Stimulated activated CD8-positive, alpha-beta memory T cell treated with anti-CD3 and anti-CD28 coated beads, Interleukin-7, amount 100 ng/mL, for 1 hour (primary cell): ENCODE measurements at places on chromosomes 11 and 22.
A peak's percentile ranks its signal among the peaks of the same experiment; 100 is the strongest.

- no peak for DNase-seq
These were observed 8.5 kb downstream of the ADORA2A start for GRCh38 chr22:24435861-24436371.

GRCh38 chr11:111954154-111954553, 17.0 kb downstream of the DIXDC1 start:
- no peak for DNase-seq

DNA sequence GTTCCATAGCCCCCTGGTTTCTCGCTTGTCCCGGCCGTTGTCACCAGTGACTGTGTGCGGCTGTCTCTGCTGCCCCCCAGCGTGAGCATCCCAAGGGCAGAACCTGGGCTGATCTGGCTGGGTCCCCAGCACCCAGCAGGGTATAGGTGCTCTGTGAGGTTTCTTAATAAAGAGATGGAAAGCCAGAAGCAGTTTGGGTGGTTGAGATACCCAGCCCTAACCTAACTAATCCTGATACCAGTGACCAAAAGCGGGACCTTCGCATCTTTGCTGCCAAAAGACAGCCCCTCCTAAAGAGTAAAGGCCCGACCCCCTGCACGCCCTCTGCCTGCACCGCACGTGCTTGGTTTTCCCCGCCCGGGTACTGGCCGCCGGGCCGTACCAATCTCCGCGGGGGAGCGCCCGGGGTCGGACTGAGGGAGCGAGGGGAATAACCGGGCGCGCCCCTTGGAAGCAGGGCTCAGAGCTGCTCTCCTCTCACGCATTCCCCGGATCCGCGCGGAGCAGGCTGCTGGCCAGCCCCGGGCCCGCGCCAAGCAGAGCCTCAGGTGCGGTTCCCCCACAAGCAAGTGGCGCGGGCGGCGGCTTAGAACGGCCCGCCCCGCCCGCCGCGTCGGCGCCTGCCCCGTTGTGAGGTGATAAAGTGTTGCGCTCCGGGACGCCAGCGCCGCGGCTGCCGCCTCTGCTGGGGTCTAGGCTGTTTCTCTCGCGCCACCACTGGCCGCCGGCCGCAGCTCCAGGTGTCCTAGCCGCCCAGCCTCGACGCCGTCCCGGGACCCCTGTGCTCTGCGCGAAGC, at the start of gene DGAT2:
DGAT2 (plus strand) TSS at position 667 of the 797 bp plus-strand sequence. CDS start 214 bp downstream, outside the sequence.
- DNase-seq = peak; percentile 42

DNA sequence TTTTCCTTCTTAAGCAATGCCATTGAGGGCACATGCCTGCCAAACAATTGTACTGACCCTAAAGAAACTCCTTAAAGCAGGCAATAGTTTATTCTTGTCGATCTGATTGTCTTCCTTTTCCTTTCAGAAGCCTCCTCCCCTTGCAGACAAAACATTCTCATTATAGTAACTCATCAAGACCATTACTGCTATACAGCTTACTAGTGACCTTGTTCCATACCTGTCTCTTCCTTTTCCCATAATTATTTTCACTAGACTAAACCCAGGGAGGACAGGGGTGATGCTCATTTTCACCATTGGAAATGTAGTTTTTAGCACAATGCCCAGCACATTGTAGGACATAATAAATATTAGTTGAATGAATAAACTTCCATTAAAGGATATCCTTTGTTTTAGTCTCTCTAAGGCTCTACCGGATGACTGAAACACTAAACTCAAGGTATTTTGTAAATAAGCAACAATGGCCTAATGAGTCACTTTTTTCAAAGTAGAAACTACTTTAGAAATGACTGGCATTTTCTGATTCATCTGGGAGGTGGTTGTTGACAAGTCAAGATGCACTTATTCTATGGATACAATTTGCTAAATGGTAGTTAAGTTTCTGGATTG, 9.3 kb upstream of the MSANTD4 start:
- DNase-seq = no peak

GRCh38 chr22:23513133-23513532, 67.0 kb downstream of the IGLL1 start:
- no peak for DNase-seq

GRCh38 chr11:34495724-34496377, 17.7 kb downstream of the ELF5 start:
- no peak for DNase-seq

- no peak for DNase-seq
These were observed 5.1 kb downstream of the INSC start for GRCh38 chr11:15119826-15120225.

- DNase-seq = no peak
These were observed 5.6 kb downstream of the VWA5A start for GRCh38 chr11:124120891-124121290.

DNA sequence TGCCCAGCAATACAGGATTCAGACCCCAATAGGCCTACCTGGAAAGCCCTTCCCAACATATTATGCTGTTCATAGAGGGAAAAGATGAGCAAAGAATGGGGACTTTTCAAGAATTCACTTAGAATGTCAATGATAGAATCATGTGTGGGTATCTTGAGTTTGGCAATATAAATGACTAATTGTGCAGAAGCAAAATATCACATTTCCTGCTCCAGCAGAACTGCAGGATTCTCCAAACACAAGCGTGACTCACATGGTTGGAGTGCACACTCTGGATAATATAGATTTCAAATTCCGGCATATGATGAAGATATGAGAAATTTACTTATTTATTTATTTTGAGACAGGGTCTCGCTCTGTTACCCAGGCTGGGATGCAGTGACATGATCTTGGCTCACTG, 12.5 kb upstream of the APOL5 start:
- DNase-seq = no peak

DNA sequence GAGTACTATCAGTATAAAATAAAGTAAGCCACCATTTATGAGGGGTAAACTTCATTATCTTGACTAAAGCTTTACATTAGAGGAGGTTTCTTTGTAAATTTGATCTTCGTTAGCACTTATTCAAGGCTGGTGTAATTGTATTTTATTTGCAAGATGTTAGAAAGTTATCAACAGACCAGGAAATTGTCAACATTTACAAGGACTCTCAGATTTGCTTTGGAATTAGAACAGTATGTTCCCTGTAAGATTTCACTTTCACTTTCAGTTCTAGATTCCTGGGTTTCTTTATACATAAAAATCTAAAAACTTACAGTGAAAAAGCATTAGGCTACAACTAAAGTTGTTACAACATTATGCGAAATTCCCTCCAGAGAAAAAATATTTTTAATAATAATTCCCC, 4.6 kb upstream of the BIRC3 start:
- no peak for DNase-seq

DNA sequence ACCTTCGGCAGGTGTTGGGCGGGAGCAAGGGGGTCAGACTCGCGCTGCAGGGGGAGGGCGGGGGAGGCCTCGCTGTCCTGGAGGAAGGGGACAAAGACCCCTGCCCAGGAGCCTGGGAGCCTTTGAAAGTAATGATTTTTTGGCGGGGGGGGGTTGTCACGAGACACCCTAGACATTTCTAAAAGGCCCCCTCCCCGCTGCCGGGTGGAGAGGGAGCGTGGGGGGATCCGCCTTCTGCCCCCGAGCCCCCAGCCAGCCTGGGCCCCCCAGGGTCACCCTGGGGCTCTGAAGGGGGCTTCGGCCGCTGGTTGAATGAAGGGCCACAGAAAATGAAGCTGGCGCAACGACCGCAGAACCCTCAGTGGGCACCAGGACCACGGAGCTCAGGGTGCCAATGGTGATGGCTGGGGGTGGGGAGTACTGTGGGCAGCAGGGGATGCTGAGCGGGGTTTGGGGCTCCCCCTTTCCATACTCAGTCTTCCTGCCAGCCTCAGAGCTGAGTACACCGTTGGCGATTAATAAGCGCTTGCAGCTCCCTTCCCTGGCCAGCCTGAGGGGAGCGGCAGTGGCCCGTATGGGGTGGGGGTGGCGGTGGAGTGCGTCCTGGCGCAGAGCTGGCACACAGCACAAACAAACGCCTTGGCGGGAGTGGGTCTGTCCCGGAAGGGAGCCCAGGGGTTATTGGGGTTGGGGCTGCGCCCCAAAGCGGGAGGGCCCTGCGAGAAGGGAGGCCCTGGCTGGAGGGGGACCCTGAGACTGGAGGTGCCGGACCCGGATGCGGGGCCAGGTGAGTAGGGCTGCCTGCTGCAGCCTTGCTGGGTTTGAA, 1.2 kb upstream of the DUSP8 start:
- DNase-seq = no peak

DNA sequence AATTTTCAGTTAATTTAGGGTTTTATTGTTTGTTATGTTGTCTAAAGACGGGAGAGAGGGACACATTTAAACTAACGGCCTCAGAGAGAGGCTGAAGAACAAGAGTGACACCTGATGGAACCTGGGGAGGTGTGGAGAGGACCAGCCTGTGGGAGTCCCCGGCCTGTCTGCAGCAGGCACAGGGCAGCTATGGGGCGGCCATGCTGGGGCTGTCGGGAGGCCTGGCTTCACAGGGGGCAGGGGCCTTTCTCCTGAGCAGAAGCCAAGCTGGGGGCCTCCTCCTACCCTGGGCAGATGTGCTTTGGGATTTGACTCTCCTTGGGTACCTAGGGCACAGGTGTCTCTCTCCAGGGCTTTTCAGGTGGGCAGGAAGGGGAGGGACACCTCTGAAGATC, 21.9 kb downstream of the RELT start:
- no peak for DNase-seq
